ENCODE measurements at places on chromosomes 7 and 10.

DNA sequence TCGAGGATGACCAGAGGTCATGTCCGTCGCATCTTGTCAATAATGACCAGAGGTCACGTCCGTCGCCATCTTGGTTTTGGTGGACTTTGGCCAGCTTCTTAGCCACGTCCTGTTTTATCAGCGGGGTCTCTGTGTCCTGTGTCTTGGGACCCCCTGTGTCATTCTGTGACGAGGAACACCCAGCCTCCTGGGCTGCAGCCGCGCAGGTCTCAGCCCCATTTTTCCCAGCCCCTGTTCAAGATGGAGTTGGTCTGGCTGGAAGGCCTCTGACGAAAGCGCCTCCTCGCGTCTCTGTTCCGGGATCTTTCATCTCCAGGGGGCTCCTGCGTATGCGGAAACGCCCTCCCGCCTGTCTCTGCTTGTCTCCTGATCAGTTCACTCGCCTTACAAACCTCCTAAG, 134.2 kb downstream of the ELFN1 start:
- DNase-seq: no peak

- DNase-seq: no peak
Observed at GRCh38 chr7:101952355-101953247, 135.2 kb downstream of the CUX1 start.

DNA sequence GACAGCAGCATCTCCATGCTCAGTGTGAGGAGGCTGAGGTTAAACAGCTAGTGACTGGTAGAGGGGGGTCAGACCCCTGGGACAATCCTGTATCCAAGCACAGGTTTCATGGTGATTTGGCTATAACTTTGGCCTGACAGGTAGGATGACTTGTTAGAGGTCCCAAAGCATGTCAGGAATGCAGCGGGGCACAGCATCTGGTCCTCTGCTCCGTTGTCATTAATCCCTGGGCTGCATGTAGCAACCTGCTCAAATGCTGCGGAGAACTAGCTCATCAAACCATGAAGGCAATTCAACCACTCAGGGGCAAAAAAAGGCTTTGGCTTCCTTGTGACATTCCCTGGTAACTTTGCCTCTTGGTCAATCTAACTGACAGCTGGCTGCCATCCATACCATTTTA, 26.8 kb downstream of the WNT2 start:
- no peak for DNase-seq

DNA sequence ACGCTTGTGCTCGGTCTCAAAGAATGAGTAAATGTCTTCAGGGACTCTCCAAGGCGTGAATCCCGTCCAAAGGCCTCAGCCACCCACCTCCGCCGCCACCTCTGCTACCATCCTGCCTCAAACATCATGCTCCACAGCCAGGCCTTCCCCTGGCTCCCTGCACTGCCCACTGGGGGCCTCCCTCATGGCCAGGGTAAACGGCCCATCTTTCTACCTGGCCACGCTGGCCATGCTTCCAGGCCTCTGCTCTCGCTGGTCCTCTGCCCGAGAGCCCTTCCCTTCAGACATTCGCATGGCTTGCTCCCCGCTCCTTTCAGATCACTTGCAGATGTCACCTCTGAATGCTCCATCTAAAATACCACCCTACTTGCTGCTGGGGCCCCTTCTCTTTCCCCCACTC, 40.2 kb downstream of the ZNF783 start:
- DNase-seq: no peak

- no peak for DNase-seq
Observed at GRCh38 chr10:114388275-114388674, 16.0 kb downstream of the AFAP1L2 start.

DNA sequence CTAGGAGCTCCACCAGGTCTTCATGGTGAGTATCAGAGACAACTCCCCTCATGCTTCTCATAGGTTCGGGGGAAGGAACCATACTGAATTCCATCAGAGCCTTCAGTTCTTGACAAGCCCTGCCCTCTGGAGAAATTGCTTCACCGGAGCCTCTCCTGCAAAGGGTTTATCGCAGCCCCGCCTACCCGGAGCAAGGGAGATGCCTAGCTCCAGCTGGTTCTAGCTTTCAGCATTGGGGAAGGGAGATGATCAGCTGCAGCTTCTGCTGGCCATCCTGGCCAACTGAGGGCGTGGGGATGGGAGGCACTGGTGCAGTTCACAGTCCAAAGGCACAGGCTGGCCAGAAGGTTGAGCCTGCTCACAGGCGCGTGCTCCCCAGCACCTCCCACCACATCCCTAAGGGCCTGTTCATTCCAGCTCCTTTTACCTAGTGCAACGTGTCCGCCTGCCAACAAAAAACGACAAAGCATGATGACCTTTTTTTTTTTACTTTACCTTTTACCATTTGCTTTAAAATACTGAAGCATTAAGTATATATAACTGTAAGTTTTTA, 31.2 kb downstream of the LANCL2 start:
- no peak for DNase-seq

GRCh38 chr10:122126763-122127659, 138.0 kb downstream of the TACC2 start:
- no peak for DNase-seq

GRCh38 chr10:18659819-18660535, 746 bp downstream of the ARL5B start:
- no peak for DNase-seq

GRCh38 chr10:49743464-49744075, 18.6 kb downstream of the OGDHL start:
- DNase-seq: no peak

DNA sequence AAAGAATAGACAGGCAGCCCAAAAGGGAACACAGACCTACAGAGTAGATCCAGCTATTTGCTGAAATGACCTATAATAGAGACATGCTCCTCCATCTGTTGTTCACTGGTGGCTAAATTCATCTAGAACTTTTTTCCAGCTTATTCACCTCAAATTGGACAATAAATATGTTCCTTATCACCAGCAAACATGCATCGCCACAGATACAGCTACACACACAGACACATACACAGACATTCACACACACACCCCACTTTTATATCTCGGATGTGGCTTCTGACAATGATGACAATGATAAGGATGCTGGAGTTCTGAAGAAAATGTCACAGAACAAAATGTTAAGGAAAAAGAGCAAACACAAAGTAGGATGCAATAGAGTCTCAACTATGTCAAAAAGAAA, 175.4 kb downstream of the LSM5 start:
- no peak for DNase-seq

DNA sequence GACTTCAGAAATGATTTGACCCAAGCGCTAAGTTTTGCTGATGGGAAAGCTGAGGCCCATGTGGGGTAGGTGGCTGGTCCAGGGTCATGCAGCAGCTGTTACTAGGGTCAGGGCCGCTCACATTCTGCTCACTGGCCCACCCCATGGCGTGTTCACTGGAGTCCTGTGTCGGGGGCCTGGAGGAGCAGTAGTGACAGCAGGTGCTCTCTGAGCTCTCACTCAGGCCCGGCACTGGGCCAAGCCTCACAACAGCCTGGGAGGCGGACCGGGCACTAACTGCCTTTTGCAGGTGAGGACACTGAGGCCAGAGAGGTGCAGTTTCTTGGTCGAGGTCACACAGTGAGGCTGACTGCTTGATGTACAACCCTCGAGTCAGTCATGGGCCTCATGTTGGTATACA, 82.7 kb downstream of the GLRX3 start:
- DNase-seq: no peak

DNA sequence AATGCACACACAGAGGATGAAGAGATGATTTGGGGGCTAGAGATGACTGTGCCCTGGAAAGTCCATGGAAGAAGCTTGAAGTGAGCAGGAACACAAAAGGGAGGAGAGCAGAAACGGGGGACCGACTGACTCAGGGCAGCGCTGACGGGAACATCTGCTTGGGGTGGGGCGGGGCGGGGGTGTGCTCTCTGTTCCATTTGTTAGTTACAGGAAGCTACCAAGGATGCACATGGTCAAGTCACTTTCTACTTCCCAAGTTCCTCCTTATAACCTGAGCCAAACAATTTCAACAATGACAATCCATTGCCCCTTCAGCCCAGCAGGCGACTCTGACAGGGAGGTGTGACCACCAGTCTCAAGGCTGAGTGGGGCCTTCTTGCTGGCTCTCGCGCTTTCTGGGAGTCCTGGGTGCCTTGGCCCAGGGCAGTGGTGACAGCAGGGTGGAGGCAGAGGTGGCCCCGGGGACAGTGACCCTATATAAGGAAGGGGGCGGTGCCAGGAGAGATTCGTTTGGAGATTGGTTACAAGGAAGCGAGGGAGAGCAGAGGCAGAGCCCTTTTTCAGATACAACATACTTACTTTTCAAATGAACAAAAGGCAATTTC, 39.6 kb downstream of the CLEC2L start:
- DNase-seq: no peak

DNA sequence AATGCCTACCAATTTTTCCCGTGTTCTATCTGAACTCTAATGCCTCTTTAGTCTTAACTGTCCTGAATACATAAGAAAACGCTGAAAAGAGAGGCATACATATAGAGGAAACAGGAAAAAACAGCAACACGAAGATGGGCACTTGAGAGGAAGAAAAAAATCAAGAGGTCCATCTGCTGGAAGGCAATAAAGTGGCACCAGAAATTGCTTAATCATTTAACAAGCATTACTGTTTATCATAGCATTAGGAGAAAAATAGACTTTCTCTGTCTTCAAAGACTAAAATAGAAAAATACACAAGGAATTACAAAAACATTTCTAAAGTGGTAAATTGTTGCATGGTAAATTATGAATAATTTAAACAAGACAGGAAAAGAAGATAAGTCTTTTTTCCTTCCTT, 35.0 kb downstream of the NSUN6 start:
- DNase-seq: no peak

GRCh38 chr7:43559171-43559945, 23.6 kb upstream of the STK17A start:
- DNase-seq: no peak
